ENCODE measurements at places on chromosomes 12 and 14. TPM values are rescaled to one million over a fixed set of nuclear protein-coding genes. Genes with fewer than 3 reads are reported as not detected.

DNA sequence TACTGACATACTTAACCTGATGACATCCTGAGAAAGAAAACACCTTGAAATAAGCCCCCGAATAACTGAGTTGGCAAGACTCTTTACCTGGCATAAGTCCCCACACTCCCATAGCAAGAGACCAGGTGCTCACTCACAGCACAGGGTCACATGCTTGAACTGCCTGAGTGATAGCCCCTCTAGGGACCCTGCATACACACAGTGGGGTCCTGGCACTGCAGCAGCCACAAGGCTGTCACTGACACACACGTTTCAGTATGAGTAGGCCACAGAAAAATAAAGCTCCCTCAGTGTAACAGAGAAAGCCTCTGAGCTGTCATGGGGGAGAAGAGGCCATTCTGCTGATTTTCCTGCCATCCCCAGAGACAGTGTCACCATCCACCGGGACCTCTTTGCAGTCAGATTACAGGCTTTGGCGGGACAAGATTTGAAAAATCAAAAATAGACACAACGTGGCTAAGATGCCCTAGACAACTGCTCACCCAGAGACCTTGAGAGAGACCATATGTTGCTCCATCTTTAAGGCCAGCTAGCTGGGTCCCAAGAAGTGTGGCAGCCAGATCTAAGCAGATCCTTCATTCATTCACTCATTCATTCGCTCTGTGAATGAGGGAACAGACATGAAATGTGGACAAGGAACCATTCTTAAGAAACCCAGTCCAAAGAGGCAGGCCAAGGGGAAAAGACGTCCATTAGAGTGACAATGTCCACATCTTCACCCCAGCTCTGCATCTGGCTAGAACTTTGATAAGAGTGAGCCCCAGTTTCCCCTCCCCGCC lies 1.6 kb downstream of the SCARB1 start:
- peak overlapping the region; percentile 85 for H3K4me3 ChIP-seq
- peaks cover 23% of the 10 kb centered on the region for H3K4me1 ChIP-seq
- H3K27ac ChIP-seq = no peak overlapping the region
- no peaks in the 10 kb centered on the region for H3K36me3 ChIP-seq

- peaks cover 5% of the 10 kb centered on the region for H3K4me1 ChIP-seq
- no peaks in the 10 kb centered on the region for H3K27me3 ChIP-seq
- peaks cover 35% of the 10 kb centered on the region for H3K36me3 ChIP-seq
- DNase-seq = no peak
- H3K27ac ChIP-seq = no peak overlapping the region
Observed at GRCh38 chr14:77570706-77571268, 45.6 kb downstream of the SPTLC2 start.

Gene KRT74
- not detected for total RNA-seq

Gene RTRAF
- 215 TPM for total RNA-seq

DNA sequence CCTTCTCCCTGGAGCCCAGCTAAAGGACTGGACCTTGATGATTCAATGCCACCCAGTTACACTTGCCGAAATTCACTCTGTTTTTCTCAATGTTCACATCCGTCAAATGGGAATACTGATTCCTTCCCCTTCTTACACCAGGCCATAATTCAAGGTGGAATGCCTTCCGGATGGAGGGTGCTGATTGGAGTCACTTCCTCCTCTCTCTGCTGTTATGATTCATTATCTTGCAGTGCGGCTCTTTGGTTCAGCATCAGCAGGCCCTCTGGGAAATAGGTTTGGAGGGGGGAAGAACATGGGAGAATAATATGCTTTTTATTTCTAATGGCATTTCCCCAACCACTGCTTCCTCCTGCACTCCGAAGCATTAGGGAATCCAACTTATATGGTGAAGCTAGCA lies 390.6 kb upstream of the TBX3 start:
- H3K27ac ChIP-seq = no peak overlapping the region
- no peaks in the 10 kb centered on the region for H3K4me1 ChIP-seq
- H3K4me3 ChIP-seq = no peak overlapping the region
- no peaks in the 10 kb centered on the region for H3K36me3 ChIP-seq
- H3K27me3 ChIP-seq = no peaks in the 10 kb centered on the region
- DNase-seq = no peak

DNA sequence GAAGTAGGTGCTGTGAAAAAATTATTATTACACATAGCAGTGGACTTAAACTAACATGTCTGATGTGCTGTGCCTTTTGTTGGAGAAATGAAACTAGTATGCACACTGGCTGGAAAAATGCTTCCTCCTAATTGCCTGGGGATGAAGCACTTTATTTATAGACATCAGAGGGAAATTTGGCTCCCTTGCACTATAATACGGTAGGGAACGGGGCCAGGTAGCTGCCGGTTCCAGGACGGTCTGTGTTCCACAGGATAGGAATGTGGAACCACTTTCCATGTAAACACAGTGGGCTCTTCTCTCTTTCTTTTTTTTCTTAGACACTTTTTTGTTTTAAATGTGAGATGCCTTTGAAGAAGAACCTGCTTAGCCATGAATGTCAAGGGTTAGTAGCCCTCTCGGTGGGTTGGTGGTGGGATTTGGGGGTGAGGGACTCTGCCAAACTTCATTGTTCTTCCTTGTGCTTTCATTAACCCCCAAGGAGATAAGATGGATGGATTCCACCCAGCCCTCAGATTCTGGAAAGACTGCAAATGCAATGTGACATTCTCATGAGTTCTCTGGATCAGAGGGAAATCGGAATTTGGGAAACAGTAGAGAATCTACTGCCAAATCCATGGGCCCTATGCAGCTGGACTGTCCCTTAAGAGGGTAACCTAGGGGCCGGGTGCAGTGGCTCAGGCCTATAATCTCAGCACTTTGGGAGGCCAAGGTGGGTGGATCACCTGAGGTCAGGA lies 58.0 kb upstream of the GSC start:
- H3K27me3 ChIP-seq = peaks cover 1% of the 10 kb centered on the region
- DNase-seq = no peak
- no peak overlapping the region for H3K4me3 ChIP-seq
- H3K27ac ChIP-seq = no peak overlapping the region
- no peaks in the 10 kb centered on the region for H3K36me3 ChIP-seq

DNA sequence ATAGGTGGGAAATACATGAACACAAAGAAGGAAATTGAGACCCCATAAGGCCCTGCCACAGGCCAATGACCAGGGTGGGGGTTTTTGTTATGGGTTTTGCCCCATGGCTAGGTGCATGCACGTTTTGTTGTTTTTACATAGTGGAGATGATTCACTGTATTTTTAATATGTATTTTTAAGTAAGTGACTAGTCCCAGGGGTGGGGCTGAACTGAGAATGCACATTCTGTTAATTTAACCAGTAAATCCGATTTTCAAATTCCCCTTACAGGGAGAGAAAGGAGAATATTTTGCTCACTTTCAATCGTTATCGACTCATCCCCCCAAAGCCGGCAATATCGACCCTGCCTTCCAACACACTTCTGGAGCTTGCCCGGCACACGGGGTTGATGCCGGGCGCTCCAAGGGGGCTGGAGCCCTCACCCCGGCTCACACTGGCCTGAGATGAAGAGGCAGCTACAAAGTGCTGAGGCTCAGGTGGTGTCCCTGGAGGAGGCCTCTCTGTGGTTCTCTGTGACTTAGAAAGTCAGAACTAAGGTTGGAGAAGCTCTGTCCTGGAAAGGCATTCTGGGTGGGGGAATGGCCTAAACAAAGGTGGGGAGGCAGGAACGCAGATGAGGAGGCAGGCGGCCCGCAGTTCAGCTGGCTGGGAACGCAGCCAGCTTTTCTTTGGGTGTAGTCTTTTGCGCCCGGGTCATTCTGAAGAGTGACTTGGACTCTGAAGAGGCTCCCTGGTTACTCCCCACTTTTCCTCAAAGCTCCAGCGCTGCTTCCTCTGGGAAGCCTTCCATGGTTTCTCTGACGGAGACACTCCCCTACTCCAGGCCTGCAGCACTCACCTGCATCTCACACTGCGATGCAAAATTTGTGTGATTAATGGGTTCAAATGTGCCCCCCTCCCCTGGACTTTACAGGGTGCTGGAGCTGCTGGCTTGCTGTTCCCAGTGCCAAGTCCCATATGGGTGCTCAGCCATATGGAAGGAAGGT lies 50.7 kb upstream of the DLK1 start:
- DNase-seq = no peak
- no peaks in the 10 kb centered on the region for H3K36me3 ChIP-seq
- no peak overlapping the region for H3K27ac ChIP-seq
- H3K4me1 ChIP-seq = no peaks in the 10 kb centered on the region
- peaks cover 23% of the 10 kb centered on the region for H3K27me3 ChIP-seq
- H3K4me3 ChIP-seq = no peak overlapping the region

DNA sequence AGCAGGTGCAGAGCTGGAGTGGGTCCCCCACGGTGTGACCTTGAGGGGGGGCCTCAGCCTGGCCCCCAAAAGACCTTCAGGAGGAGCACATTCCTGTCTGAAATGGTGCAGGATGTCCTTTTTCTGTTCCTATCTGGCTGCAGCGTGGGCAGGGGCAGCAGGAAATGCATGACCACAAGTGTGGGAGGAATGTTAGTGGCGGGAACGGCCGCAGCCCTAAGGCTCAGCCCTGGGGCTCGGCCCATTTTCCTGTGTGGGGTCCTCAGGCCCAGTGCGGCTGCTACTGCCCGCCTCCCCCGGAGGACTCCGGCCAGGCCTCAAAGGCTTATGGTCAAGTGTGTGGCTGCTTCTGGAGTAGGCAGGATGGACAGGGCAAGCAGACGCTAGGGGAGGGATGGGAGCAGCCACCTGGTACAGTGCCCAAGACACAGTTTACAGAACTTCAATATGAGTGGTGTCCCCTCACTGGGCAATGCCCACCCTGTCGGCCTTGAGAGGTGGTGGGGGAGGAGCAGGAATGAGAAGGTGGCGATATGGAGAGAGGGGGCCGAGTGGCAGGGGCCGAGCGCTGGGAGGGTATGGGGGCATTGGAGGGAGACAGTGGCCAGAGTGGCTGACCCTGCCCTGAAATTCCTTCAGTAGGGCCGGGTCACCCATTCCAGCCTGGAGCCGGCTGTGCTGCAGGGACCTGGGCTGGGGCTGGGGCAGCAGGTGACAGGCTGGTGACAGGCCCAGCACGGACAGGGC lies 137.4 kb downstream of the CALM1 start:
- no peaks in the 10 kb centered on the region for H3K27me3 ChIP-seq
- H3K4me3 ChIP-seq = no peak overlapping the region
- no peaks in the 10 kb centered on the region for H3K36me3 ChIP-seq
- H3K27ac ChIP-seq = peak overlapping the region; percentile 32

DNA sequence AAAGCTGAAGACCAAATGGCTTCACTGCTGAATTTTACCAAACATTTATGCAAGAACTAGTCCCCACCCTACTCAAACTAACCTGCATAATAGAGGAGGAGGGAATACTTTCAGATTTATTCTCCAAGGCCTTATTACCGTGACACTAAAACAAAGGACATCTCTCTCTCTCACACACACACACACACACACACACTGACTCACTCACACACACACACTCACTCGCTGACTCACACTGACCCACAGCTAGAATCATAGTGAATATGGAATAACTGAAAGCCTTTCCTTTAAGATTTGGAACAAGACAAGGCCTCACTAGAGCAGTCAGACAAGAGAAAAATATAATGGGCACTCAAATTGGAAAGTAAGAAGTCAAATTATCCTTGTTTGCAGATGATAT lies 1014.1 kb downstream of the TMTC2 start:
- H3K27me3 ChIP-seq = no peaks in the 10 kb centered on the region
- H3K27ac ChIP-seq = no peak overlapping the region
- H3K4me3 ChIP-seq = no peak overlapping the region
- no peaks in the 10 kb centered on the region for H3K36me3 ChIP-seq
- no peaks in the 10 kb centered on the region for H3K4me1 ChIP-seq

DNA sequence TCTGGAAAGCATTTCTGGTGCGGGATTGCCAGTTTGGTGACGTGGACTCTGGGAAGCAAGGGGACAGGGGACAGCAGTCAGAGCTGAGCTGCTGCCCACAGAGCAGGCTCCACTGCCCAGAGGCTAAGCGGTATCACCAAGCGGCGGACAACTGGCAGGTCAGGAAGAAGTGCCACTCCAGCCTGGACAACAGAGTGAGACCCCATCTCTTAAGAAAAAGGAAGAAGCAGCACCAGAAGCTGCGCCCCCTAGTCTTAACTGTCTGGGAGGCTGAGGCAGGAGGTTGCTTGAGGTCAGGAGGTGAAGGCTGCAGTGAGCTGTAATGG lies 31.8 kb upstream of the MMP17 start:
- DNase-seq = no peak
- no peaks in the 10 kb centered on the region for H3K4me1 ChIP-seq
- H3K27me3 ChIP-seq = no peaks in the 10 kb centered on the region
- peaks cover 38% of the 10 kb centered on the region for H3K36me3 ChIP-seq
- no peak overlapping the region for H3K4me3 ChIP-seq

GRCh38 chr12:55972042-55972441 lies 1.8 kb upstream of the RAB5B start:
- peaks cover 29% of the 10 kb centered on the region for H3K4me1 ChIP-seq
- peak overlapping the region; percentile 15 for H3K4me3 ChIP-seq
- no peaks in the 10 kb centered on the region for H3K27me3 ChIP-seq
- H3K36me3 ChIP-seq = peaks cover 24% of the 10 kb centered on the region
- no peak for DNase-seq
- no peak overlapping the region for H3K27ac ChIP-seq

Gene ZC2HC1C
- 0.71 TPM for total RNA-seq

Gene KLRC3
- total RNA-seq = not detected

Gene SRRM4
- total RNA-seq = not detected

Gene PLBD2
- 15.3 TPM for total RNA-seq

Gene SLC39A2
- 0.36 TPM for total RNA-seq

- H3K27me3 ChIP-seq = no peaks in the 10 kb centered on the region
- no peak overlapping the region for H3K27ac ChIP-seq
- DNase-seq = no peak
- no peaks in the 10 kb centered on the region for H3K36me3 ChIP-seq
- H3K4me1 ChIP-seq = no peaks in the 10 kb centered on the region
Observed at GRCh38 chr12:43241986-43242385, 310.0 kb downstream of the ADAMTS20 start.

DNA sequence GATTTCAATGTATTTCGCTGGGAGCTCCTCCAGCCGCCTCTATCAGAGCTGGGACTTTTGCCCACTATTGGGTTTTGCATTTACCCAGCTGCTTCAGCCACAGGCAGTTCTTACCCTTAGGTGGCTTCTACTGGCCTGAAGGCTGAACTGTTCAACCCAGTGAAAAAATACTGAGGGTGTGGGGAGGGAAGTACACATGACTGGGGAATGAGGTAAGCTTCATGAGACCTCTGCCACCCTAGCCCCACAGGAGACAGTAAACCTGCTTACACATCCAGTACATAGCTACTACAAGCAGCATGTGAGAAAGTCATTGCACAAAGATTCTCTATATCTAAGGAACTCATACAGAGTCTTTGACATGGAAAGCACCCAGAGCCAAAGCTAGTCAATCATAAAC lies 411.1 kb downstream of the SYT1 start:
- no peaks in the 10 kb centered on the region for H3K36me3 ChIP-seq
- H3K27me3 ChIP-seq = no peaks in the 10 kb centered on the region
- H3K4me1 ChIP-seq = no peaks in the 10 kb centered on the region
- no peak overlapping the region for H3K4me3 ChIP-seq
- H3K27ac ChIP-seq = no peak overlapping the region

DNA sequence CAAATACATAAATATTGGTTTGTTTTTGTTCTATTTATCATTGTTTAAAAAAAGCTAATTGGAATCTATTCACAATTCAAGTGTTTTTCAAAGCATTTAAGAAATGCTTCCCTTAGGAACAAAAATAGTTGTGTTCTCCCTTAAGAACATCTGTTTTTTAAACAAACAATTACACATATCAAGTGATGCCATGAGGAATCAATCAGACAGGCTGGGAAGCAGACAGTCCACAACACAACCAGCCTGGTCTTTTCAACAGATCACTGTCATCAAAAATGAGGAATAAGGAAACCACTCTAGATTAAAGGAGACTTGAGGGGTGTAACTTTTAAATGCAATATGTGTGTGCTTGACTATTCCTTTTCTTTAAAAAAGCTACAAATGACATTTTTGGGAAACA lies 25.5 kb downstream of the GALC start:
- DNase-seq = no peak
- no peaks in the 10 kb centered on the region for H3K27me3 ChIP-seq
- H3K4me1 ChIP-seq = no peaks in the 10 kb centered on the region
- H3K36me3 ChIP-seq = peaks cover 26% of the 10 kb centered on the region
- H3K27ac ChIP-seq = no peak overlapping the region
- H3K4me3 ChIP-seq = no peak overlapping the region

Gene MYL2
- not detected for total RNA-seq

All from activated T-helper 1 cell treated with anti-CD3 and anti-CD28 coated beads, Interleukin-12 subunit alpha, Interleukin-12 subunit beta, Interleukin-2, Interleukin-4 antibody, amounts not matched to agents 30 ng/mL and 10 ng/mL and 1 ng/mL, durations not matched to agents 14 hours and 24 hours and 36 hours (primary cell).